ENCODE measurements at places on chromosomes 1 and 21.
A peak's percentile ranks its signal among the peaks of the same experiment; 100 is the strongest.

- DNase-seq, result no peak
These were observed 41.9 kb downstream of the LPGAT1 start for GRCh38 chr1:211788626-211789025.

DNA sequence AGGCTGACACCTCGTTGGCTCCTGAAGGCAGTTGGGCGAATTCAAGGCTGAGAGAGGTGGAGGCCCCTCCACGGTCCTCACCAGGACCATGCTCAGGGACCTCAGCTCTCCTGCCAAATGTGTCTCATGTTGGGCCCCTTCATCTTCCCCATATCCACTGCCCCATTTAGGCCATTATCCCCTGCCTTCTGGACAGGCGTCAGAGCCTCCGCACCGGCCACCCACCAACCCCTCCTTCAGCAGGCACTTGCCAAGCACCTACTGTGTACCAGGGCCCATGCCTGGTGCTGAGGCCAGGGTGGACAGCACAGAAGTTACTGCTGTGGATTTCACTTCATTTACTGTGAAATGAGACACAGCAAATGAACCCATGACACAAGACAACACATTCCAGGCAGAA lies 325.8 kb downstream of the MATN1 start:
- no peak for DNase-seq

DNA sequence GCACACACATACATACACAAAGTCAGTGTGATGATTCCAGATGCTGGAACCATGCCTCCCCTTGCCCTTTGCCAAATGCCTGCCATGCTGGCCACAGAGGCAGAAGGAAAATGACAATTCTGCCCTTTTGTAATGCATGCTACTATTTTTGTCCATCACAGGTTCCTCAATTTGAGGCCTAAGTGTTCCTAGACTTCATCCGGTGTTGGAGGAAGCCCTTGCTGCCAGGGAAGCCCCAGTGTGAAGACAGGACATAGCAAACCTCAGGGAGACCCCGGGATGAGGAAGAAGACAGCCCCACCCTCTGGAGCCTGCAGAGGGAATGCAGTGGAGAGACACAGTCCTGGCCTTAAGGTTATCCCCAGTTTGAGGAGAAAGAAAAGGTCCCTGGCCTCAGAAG lies 14.4 kb downstream of the PRR9 start:
- DNase-seq, result no peak

DNA sequence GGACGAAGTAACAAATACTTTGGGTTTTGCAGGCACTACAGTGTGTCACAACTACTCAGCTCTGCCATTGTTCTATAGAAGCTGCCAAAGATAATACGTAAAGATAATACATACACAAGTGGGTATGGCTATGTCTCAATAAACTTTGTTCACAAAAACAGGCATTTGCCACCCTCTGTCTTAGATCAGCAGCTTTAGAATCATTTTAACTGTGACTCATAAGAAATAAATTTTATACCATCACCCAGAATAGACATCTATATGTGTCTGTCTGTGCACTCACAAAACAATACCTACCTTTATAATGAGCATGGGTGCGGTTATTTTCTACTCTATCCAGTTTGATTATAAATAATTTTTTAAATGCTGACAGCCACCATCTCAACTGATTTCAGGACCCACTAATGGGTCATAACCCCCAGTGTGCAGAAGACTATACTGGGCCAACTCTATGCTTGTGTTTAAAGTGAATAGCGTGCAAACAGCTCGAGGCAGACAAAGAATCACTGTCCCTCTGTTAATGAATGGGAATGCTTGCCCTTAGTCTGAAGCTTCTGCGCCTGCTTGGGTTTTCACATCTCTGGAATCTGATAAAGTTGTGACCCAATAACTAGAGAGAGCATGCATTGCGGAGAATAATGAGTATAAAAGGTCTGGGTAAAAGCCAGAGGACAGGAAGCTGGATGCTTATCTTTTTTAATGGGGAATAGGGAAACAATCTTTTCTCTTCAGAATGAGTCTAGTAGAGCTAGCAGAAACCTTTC lies 216.2 kb downstream of the PLPP3 start:
- DNase-seq, result no peak

DNA sequence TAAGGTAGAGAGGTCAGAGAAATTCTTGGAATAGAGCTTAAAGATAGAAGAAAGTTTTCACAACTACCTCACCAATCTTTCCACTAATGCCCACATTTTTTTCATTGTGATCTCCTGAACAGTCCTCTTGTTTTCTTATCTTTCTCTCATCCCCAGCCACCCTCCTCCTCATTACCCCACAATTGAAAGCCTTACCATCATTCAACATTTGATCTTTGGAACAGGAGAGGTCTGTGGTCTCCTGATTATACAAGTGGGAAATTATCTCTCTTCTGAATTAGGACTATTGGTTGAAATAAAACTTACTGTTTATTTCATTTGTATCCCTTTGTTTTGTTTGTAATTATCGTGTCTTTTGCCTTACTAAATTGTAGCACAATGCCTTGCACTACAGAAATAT lies 29.6 kb downstream of the DNAH14 start:
- no peak for DNase-seq

DNA sequence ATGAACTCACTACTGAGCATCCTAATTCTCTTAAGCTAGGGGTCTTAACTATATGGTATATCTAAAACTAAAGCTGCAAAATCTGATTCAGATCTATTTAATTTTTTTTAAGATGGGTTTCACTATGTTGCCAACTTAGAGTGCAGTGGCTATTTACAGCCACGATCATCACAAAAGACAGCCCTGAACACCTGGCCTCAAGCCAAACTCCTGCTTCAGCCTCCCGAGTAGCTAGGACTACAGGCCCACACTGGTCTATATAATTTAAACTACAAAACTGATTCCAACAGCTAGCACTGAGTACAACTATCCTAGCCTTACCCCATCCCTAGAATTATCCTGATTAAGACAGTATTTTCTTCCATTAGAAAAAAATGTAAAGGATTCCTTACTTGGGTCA lies 37.1 kb downstream of the EIF4G3 start:
- no peak for DNase-seq

GRCh38 chr1:182889997-182890396 lies 50.9 kb downstream of the DHX9 start:
- DNase-seq, result no peak

GRCh38 chr1:51330331-51331201 lies at the start of gene TTC39A:
TTC39A (minus strand) TSS chr1:51330562; CDS start chr1:51330477, 85 bp downstream.
- no peak for DNase-seq

- DNase-seq, result no peak
These were observed 93.5 kb downstream of the NRDC start for GRCh38 chr1:51784997-51785421.

- no peak for DNase-seq
These were observed 13.9 kb upstream of the XPR1 start for GRCh38 chr1:180617774-180618395.

DNA sequence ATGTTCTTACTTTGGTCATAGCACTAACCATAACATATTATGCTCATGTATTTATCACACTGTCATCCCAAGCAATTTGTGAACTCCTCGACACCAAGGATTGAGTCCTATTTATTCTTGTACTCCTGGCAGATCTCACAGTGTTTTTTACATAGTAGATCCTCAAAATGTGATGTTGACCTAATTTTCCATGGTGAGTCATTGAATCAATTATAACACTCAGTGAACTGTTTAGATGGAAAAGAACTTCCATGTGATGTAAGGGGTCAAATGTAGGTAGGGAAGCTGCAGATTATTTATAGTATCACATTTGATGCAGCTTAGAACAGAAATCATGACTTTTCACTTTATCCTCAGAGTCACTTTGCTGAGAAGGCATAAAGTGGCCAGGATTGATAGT lies 281.9 kb upstream of the ADAMTS5 start:
- no peak for DNase-seq

DNA sequence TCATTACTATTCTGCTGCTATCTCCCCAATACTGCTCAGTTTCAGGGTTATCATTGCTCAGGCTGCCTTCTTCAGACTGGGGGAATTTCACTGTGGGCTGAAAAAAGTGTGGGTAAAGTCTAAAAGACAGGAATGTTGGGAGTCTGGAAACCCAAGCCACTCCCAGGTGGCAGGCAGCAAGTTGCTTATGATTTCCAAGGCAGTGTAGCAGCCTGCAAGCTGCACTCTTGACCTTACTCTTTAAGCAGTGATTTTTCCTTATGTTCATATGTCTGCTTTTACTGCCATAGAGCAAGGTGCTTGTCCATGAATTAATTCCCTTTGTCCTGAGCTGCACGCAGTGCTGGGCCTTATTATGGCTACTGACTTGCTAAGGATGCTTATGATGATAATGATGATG lies 53.1 kb downstream of the PHC2 start:
- no peak for DNase-seq

DNA sequence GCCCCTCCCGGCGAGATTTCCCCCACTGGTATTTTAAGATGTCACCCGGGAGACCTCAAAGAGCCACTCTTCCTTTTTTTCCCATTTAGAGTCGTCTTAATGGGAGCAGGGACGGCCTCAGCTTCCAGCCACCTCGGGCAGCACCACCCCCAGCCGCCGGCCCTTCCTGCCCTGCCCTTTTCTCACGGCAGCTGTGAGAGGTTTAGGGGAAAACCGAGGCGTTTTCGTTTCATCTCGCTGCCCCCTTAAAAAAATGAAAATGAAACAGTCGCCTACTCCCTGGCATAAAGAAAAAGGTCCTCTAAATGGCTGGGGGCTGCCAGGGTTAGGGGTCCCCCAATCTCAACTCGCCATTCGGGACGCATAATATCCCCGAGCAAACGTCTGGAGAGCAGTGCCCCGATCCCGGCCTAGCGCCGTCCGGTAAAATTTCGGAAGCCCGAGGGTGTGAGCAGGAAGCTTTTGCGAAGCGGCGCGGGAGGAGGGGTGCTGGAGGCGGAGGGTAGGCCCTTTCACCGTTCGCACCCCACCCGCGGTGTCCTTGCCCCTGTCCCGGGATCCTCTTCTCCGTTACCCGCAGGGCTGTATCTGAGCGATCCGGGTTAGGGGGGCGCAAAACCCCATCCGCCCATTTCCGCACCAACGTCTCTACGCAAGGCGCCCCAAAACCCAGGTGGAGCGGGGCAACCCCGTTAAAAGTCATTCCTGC lies 1.2 kb downstream of the RUNX3 start:
- DNase-seq, result peak; percentile 48

- DNase-seq, result no peak
These were observed 130.0 kb upstream of the TNR start for GRCh38 chr1:175873290-175873935.

GRCh38 chr1:165235777-165236291 lies 120.7 kb downstream of the LMX1A start:
- DNase-seq, result no peak

- no peak for DNase-seq
These were observed 52.4 kb downstream of the IER5 start for GRCh38 chr1:181140891-181141290.

GRCh38 chr1:167803358-167804207 lies 81.8 kb downstream of the MPZL1 start:
- DNase-seq, result peak; percentile 81

DNA sequence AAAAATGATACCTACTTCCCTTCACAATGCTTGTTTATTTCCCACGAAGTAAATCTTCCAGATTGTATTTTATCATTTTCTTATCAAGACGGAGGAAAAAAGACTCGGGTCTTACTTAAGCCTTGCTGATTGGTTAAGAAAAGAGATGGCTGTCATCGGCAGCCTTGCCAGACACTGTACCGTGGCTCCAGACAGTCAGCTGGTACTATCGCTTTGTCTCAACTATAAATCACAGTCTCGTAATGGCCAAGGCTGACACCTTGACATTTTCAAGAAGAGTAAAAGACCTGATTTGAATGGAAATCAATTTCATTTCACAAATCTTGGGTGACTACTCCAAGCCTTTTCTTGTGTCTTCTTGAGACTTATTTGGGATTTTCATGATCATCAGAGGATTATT lies 868.0 kb downstream of the USP25 start:
- no peak for DNase-seq

- DNase-seq, result no peak
These were observed 106.7 kb upstream of the C8B start for GRCh38 chr1:57072401-57073110.

DNA sequence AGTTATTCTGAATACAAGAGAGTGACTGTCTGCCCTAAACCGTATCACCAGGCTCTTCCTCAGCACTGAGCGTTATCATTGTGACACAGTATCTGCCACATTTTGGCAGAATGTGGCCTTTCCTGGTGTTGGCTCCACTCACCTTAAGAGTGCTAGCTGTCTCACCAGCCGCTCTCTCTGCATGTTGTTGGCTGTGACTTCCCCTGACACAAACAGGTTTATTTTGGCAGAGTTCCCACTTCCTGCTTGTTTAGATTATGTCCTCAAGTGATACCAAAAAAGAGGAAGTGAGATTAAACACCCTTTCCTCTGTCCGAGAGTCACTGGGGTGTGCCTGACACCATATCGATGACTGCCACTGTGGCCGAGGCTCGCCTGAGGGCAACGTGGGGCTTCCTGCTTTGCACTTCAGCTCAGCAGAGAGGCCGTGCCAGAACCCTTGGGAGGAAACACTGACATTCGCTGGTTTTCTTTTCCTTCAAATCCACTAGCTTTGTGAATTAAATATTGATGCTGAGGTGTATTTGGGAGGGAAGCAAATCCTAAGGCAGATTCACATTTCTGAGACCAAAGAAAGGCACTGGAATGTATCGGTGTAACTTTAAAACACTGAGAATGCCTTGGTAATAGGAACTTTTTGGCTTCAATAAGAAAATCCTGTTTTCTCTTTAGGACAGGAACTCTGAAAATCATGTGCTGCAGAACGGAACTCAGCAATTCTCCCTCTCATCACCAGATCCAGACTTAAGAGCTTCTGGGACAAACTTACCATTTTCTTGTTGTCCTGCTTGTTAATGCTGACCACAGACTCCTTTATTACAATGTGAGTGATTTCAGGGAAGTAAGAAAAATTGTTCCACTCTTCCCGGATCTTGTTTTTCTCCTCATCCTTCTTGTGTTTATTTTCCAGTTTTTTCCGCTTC lies 102.1 kb downstream of the JAK1 start:
- no peak for DNase-seq

DNA sequence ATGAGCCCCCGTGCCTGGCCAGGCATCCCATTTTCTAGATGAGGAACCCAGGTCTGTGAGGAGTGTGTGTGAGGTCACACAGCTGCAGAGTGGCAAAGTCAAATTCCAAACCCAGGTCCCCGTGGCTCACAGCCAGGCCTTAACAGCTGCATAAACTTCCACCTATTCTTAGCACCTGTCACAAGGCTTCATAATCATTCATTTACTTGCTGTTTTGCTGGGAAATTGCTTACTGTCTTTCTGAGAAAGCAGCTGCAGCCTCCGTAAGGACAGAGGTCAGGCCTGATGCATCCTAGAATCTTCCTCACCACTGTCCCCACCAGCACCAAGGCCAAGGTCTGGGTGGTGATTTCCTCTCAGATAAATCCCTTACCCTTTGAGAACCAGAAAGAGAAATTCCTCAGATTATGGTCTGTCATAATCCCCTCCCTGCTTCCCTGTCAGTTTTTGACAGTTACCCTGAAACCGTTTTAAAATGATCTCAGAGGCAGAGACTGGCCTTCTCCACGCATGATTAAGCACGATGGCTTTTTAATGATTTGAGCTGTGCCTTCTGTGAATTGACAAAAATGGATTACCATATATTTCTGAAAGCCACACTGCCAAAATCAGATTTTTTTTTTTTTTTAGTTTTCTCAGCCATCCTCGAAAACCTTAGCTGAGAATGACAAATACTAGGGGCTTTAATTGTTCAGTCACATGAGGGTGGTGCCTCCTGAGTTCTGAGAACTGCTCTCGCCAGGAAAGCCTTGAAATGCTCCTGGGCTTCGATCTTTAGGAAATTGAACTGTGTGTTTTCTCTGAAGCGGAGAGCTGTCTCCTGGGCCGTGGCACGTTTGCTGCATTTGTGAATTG lies 70.0 kb upstream of the SELENON start:
- DNase-seq, result no peak
